NCI-H1436 treated with DMSO at 0.1 percent for 48 hours (cell line): ENCODE measurements at places on chromosomes 11 and 22.

GRCh38 chr22:44325718-44326490 is 13.2 kb upstream of the SHISAL1 start:
- no peak for DNase-seq

DNA sequence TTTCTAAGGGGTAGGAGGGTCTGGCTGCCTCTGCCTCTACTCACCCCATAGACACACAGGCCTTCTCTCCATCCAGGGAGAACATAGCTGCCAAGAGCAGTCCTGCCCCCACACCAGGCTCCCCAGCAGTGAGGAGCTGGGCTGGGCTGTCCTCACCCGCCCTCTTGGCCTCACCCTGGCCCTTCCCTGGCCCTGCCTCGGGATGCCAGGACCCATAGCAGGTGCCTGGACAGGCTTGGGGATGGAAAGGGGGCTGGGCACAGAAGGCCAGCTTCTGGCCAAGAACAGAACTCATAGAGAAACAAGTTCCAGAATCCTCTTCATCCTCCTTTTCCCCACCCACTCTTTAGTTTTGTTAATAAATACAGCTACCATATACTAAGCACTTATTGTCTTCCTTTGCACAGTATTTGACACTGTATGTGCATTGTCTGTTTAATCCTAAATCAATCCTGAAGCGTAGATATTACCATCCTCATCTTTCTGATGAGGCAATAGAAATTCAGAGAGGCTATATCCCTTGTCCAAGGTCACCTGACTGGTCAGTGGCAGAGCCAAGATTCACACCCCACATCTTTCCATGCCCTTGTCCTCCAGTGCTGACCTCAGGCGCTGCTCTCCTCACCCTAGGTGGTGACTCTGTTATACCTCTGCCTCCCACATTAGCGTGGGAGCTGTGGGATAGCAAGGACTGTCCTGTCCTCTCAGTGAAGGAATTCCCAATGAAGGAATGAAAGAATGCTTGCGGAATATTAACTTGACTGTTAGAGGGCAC is 22.0 kb upstream of the MYOD1 start:
- DNase-seq, result no peak

GRCh38 chr11:75472081-75472732 is 39.2 kb upstream of the KLHL35 start:
- DNase-seq, result no peak

- no peak for DNase-seq
Measured at GRCh38 chr11:111063726-111064517, 181.6 kb upstream of the POU2AF2 start.

- DNase-seq, result no peak
Measured at GRCh38 chr11:32316858-32317642, 118.3 kb downstream of the WT1 start.

DNA sequence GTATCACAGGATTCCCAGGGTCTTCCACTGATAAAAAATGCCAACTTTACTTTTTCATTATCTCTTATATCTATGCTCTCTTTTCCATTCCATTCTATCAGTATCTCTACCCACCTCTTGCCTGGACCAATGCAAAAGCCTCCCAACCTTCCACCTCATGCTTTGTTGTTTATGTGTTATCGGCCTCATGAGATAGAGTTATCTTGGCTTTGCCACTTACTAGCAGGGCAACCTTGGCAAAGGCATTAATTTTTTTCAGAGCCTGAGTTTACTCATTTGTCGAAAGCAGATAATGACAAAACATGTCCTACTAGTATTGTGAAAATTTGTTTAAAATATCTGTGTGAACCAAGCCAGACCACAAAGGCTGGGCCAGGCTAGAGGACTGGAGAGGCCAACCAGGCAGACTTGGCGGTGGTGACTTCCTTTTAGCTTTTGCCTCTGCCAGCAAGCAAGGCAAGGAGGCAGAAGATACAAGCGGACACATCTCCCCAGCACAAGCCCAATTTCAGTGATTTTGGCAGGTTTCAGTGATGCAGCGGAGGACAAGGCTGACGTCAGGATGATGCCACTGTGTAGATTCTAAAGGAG is 106.9 kb downstream of the ADAMTS15 start:
- no peak for DNase-seq

- no peak for DNase-seq
Measured at GRCh38 chr11:79212741-79213190, 228.1 kb downstream of the TENM4 start.

GRCh38 chr11:28559492-28559891 is 451.3 kb downstream of the METTL15 start:
- no peak for DNase-seq
